ENCODE measurements at places on chromosomes 3 and 15.

- DNase-seq, result no peak
Observed at GRCh38 chr3:149245738-149246451, 24.3 kb upstream of the CP start.

DNA sequence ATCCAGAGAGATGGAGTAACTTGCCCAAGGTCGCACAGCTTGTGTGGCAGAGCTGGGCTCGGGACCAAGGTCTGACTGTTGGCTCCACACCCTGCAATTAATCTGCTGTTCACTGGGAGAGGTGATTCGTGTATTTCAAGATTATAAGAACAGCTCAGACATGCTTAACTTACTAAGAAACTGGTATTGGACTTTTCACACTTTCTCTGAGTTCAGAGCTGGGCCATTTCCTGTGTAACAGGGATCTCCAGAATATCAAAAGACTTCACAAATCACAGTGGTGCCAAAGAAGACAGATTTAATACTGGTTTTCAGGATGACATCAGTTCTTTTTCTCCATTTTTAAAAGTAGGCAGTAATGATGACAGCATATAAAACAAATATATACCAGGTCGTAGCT, 156.8 kb upstream of the UBE2E1 start:
- DNase-seq, result no peak

- DNase-seq, result no peak
Observed at GRCh38 chr3:127194601-127195187, 1.8 kb downstream of the PRR23E start.

DNA sequence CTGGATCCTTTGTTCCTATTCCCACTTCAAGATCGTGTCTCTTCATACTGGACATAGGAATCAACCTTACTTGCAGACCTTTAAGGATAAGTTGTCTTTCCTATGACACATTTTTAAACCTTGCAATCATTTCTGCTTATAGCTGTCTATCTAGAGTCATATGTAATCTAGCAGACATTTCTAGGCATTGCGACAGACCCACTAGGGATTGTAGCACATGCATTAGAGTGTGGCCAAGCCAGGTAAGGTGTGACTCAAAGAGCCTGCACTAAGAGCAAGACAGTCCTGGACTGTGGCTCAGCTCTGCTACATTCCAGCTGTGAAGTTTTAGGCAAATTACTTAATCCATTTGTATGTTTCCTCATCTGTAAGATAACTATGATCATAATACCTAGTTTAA, 38.8 kb upstream of the BFSP2 start:
- no peak for DNase-seq

DNA sequence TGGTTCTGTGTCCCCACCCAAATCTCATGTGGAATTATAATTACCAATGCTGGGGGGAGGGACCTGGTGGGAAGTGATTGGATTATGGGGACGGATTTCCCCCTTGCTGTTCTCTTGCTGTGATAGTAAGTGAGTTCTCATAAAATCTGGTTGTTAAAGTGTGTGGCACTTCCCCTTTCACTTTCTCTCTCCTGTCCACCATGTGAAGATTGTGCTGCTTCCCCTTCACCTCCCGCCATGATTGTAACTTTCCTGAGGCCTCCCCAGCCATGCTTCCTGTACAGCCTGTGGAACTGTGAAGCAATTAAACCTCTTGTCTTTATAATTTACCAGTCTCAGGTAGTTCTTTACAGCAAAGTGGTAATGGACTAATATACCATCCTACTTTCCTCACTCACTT, 289.6 kb downstream of the EFHB start:
- no peak for DNase-seq

DNA sequence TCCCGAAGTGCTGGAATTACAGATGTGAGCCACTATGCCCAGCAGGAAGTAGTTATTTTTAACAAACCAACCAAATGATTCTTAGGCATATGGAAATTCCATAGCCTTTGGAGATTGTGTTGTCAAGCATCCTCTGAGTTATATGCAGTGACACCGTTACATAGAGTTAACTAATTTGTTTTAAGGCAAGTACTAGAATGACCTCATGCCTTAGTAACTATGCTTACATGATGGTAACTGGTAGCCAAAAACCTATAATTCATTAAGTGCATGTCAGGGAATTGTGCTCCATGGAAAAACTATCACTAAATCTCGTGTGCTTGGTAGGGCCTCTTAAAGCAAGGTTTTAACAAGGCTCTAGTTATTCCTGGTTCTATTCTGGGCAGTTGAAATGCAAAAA, 392.8 kb downstream of the TUSC7 start:
- DNase-seq, result no peak

DNA sequence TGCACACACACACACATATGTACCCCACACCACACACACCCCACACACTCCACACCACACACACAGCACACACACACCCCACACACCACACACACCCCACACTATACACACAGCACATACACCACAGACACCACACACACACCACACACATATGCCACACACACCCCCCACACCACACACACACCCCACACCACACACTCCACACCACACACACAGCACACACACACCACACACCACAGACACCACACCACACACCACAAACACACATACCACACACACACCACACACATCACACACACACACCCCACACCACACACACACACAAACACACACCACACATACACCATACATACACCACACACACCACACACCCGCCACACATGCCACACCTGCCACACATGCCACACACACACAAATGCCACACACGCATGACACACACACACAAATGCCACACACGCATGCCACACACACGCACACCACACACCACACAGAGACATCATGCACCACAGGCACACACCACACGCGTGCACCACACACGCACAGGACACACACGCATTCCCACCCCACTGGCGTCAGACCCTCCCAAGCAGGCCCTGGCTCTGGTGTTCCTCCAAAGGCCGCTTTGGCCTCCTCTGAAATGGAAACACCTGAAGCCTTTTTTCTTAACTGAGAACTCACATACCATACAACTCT, 15.7 kb downstream of the CHST13 start:
- no peak for DNase-seq

DNA sequence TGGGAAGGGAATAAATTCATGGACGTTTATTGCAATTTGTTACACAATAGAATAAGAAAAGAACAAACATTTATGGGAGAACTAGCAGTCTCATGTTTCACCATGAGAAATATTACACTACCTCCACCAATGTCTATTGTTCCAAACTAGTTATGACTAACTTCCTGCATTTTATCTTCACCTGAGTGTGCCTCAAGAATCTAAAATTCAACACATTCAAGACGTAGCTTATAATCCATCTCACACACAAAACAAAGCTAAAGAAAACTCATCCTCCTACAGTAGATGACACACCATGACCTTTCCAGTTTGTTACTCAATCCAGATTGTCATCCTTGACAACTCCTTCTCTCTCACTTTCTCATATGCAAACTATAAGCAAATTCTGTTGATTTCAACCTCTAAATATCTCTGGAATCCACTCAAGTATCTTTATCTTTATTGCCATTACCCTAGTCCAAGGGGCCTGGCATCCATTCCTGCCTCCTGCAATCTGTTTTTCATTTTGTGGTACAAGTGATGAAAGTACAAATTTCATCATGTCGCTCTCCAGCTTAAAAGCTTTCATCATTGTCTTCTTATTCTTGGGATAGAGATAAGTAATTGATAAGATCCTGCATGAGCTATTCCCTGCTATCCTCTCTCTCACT, 229.9 kb downstream of the NR2F2 start:
- DNase-seq, result no peak

- DNase-seq, result no peak
Observed at GRCh38 chr15:85943791-85944190, 135.9 kb upstream of the AGBL1 start.

DNA sequence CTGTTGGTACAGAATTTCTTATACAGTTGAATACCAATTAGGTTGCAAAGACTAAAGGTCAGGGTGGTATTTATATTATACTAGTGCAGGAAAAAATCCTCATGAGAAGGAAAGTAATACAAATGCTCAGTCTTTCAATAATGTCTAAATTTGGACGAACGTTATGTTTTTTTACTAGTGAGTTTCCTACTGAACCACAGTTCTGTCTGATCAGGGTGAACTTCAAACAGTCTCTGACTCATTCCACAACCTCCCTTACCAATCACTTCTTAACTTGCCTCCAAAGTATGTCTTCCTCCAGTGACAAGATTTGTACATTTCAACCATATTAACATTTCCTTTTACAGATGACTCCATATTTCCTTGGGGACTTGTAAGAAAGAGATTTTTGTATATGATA, 3.4 kb downstream of the TMEM212 start:
- DNase-seq, result no peak

DNA sequence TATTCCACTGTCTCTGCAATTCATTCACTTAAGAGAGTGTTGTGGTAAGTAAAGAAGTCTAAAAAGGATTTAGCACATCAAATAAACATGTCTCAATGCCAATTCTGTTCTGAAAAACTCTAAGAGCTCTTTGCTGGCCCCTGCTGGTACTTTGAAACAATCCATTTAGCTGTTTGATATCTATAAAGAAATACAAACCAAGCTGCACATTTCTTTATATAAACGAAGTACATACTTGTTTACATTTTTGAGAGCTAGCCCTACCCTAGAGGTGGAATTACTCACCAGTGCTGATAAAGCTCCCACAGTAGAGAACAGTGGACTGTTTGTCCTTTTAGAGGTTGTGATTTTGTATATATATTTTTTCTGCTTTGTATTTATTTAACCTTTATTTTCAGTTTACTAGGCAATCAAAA, 75.5 kb downstream of the NEDD4 start:
- no peak for DNase-seq

GRCh38 chr15:86163816-86164215, 84.1 kb downstream of the AGBL1 start:
- DNase-seq, result no peak

- DNase-seq, result no peak
Observed at GRCh38 chr3:69665026-69665737, 74.1 kb upstream of the MITF start.

DNA sequence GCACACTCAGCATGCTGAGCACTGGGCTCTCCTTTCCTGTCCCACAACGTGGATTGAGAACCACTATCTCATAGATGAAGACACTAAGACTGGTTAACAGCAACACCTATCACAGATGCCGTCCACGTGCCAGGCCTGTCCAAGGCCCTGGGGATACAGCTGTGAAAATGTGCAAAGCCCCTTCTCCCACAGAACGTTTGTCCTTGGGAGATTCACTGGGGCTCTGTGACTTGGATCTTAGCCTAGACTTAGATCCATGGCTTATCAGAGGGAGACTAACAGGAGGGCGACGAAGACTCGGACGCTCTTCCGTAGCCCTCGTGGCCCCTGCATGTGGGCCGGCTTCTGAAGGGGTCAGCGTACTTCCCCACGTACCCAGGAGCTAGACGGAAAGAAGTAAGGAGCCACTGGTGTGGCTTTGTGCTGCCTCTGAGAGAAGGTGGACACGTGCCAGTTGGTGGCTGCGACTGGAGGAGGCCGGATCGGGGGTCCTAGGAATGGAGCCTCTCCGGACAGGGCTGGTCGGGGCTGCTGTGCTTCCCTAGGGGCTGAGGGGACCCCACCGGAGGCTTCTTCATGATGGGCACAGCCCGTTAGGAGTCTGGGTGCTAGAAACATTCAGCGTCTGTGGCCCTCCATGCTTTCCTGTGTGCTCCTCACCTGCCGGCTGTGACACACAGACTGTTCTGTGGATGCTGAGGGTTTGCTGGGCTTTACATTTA, 964 bp downstream of the NRROS start:
- DNase-seq, result no peak

GRCh38 chr3:57948781-57949242, 59.4 kb upstream of the FLNB start:
- DNase-seq, result no peak

GRCh38 chr3:34619990-34620389, 821.6 kb downstream of the PDCD6IP start:
- DNase-seq, result no peak

- no peak for DNase-seq
Observed at GRCh38 chr15:63811942-63812550, 21.7 kb downstream of the HERC1 start.

Data from T-cell (primary cell).